ENCODE measurements at places on chromosomes 2 and 18.

DNA sequence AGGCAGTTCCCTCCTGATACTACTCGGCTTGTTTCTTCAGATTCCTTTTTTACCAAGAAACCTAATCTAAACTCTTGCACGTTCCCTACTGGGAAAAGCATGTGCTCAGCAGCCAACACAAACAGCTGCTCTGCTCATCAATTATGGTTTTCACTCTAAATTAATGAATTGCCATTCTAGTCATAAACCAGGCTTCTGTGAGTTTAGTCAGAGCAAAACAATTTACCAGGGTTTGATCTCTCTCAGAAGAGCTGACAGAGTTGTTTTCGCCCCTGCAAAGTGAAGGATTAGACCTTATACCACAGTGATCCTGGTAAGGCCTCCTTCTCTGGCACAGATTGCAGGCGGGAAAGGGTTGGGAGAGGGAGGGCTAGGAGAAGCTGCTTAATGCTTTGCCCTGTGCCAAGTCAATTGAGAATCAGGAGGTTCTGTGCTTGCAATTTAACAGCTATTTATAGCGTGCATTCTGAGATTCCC is 57.2 kb downstream of the REEP1 start:
- DNase-seq: no peak

GRCh38 chr18:70331456-70332097 is 42.7 kb downstream of the SOCS6 start:
- DNase-seq: no peak

DNA sequence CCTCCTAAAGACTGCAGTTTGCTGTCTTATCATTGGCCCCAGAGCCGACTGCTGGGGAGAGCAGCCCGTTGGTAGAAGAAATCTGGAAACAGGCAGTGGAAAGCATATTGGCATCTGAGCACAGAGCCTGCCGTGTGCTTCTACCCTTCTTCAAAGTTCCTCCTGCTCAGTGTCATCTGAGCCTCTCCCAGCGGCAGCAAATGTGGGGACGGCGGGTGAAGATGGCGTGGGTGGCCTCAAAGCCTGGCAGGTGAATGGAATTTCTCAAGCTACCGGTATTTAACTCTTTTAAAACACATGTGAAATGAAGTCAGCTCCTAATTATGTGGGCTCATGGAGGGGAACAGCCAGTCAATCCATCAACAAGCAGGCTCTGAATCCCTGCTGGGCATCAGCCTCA is 181.6 kb upstream of the PXDN start:
- no peak for DNase-seq

DNA sequence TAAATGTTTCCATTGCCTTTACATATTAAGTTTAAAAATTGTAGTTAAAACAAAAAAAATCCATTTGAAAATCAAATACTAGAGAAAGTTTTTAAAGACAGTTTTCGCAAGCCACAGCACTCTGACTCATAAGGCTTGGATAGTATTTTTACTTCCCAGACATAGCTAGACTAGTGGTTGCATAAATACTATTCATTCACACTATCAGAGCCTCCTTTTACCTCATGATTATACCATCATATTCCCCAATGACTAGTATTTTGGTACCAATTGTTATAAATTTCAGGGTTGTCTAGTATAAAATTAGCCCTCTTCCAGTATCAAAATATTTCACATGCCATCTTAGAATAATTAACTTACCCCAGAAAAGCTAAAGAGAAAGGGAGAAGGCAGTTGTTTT is 393.5 kb downstream of the ERBB4 start:
- no peak for DNase-seq
